ENCODE measurements at places on chromosomes 4 and X.

DNA sequence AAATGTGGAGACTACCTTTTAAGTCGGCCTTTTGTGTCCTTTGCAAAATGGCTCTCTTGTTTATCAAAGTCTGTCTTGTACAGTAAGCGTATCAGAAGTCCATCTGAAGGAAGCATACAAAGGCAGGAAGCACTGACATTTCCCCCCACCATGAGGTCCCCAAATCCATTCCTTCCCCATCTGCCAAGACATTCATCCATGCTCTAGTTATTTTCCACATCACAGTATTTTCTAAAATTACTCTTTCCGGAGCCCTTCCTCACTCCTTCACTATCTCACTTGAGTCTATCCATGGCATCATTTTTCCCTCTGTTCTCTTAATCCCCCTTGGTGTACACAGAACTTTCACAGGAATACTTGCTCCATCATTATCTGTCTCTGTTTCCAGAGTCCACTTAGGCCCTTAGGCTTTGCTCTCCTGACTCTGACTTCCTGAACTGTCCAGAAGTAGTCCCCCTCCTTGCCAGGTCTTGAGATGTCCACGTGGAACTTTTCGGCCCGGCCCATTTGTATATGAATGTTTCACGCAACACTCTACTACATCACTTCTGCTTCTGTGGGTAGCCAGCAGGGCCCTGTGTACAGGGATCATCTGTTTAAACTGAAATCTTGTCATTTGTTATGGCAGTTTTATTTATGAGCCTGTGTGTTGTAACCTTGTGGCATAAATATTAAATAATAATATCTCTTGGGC is 2.1 kb downstream of the SEL1L3 start:
- DNase-seq: no peak

DNA sequence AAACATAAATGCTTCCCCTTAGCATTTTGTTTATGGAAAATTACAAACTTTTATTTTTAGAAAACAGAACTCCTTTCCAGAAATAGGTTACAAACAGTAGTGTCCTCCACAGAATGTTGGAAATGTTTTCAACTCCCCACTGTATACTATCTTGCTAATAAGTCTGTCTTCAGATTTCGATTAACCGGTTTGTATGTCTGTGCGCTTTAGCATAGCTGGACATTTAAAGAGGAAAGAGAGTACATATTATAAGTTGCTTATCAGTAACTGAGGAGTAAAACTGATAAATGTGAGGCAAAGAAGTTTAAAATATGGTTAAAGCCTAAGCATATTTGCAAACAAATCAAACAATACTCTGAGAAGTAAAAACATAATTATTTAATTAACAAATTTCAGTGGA is 3.4 kb downstream of the CXCL8 start:
- no peak for DNase-seq

GRCh38 chrX:53718073-53718472 is 31.6 kb upstream of the HUWE1 start:
- DNase-seq: no peak

- no peak for DNase-seq
These were observed 548.9 kb downstream of the PPP4R3C start for GRCh38 chrX:26914232-26914631.

DNA sequence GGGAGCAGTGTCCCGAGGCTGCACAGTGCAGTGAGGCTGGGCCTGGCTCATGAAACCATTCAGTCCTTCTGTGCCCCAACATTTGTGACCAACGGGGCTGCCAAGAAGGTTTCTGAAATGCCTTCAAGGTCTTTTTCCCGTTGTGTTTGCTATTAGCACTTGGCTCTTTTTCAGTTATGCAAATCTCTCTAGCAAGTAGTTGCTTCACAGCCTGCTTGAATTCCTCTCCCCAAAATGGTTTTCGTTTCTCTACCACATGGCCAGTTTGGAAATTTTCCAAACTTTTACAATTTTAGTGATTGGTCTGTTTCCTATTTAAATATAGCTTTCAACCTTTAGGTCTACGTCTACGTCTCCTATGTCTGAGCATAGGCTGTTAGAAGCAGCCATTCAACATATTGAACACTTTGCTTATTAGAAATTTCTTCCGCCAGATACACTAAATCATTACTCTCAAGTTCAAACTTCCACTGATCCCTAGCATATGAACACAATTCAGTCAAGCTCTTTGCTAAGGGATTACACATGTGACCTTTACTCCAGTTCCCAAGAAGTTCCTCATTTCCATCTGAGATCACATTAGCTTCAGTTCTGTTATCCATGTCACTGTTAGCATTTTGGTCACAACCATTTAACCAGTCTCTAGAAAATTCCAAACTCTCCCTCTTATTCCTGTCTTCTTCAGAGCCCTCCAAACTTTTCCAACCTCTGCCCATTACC is 901.8 kb downstream of the GLUD2 start:
- no peak for DNase-seq

- DNase-seq: peak; percentile 6
These were observed 722 bp downstream of the SLC10A7 start for GRCh38 chr4:146520896-146521540.

GRCh38 chr4:174873931-174874330 is 44.2 kb upstream of the ADAM29 start:
- DNase-seq: no peak

DNA sequence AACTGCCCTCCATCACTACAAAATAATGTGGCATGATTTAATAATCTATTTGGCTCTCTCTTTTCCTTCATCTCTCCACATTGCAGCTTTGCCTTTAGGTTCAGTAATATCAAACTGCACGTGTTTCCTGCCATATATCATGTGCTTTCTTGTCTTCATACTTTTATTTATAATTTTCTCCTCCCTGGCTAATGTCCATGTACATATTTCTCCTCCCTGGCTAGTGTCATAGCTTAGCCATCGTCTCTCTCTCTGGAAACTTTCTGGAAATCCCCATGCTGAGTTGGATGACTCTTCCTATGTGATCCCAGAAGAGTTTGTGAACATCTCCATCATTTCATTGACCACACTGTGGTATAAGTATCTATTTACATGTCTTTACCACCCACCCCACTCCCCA is 21.3 kb upstream of the PDGFC start:
- no peak for DNase-seq

DNA sequence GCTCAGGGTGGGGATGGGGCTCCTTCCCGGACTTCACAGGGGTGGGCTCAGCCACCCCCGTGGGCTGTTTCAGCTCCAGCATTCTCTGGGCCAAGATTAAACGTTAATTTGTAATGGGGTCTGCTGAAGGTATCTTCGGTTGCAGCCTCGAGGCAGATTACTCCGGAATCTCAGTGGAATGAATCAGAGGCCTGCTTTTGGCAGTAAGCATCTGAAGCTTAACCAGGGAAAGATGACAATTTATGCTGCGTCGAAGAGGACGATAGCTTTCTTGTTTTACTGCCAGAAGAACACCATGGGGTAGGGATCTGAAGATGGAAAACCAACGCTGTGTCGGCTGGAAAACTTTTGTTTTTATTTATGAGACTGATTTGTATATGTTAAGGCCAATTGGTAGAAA is 129.2 kb upstream of the MSX1 start:
- DNase-seq: peak; percentile 11

DNA sequence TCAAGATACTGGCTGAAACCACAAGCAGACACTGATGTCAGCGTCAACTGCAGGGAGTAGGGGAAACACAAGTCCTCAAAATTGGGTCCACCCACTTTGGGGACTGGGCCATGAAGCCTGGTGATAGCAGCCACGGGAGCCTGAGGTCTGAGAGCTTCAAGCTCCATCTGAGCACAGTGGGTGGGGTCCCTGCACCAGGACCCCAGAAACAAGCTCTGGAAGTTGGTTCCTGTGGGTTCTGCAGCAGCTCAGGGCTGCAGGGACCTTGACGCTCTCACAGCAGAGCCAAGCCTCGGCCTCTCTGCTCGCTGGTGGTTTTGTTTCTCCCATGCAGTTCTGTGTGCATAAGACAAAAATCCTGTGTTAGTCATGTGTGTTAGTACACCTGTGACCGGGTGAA is 54.5 kb downstream of the CPLX1 start:
- DNase-seq: no peak

GRCh38 chrX:1914606-1915365 is 299.9 kb downstream of the ASMT start:
- DNase-seq: no peak

- no peak for DNase-seq
These were observed 197.8 kb downstream of the FRAS1 start for GRCh38 chr4:78254893-78255292.

DNA sequence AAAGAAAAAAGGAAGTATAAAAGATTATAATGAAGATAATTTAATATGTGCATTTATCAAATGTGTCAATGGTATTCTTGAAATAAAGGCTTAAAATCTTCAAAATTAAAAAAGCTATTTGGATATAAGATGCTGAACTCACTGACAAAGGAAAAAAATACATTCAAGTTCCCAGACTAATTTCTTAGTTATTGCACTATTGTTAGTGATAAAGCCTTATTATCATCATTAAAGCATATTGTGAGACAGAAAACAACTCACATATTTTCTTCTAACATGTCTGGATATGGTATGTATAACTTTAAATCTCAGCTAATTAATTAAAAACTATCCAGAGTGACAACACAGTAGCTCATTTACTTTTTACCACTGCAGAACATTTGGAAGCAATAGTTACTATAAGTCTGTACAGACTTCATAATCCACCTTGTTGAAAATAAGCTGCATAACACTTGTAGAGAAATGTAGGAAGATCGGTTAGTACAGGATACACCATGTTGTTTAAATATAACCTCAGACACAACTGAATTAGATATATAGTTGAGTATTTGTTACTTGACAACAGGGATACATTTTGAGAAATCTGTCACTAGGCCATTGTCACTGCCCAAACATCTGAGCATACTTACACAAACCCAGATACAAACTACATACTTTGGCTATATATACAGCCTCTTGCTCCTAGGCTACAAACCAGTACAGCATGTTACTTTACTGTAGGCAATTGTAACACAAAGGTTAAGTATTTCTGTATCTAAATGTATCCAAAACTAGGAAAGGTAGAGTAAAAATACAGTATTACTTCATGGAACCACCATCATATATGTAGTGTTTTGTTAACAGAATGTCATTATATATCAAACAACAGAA is 12.8 kb upstream of the FAM200B start:
- no peak for DNase-seq

- DNase-seq: no peak
These were observed 119.4 kb downstream of the LUZP4 start for GRCh38 chrX:115408771-115409400.

DNA sequence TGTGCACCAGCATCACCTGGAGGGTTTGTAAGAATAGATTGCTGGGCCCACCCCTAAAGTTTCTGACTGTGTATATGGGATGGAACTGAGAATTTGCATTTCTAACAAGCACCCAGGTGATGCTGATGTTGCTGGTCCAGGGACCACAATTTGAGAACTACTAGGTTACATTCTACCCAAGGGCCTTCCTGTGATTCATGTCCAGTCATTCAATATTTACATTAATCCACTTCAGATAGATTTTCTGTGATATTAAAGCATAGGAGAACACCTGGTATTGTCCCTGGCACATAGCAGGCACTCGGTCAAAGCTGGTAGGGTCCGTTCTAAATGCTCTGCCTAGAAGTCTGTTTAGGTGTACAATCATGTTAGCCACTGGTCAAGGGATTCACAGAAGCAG is 19.5 kb upstream of the XPNPEP2 start:
- DNase-seq: no peak

- DNase-seq: no peak
These were observed 22.5 kb upstream of the GPR34 start for GRCh38 chrX:41666251-41666650.

GRCh38 chrX:82081027-82081426 is 879.1 kb downstream of the SH3BGRL start:
- no peak for DNase-seq

DNA sequence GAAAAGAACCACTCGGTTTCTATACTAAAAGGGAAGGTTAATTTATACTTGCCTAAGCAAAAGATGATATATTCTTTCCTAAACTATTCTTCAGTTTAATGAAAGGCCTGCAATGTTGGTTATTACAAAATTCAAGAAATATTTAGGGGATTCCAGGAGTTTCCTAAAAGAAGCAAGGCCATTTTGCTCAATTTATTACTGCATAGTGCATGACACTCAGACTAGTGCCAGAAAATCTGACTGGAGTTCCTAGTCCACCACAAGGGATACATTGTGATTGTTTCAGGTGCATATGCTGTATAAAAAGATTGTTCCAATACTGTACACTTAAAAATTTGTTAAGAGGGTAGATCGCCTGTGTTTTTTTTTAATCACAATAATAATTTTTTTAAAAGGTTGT is 78.7 kb downstream of the CAPN6 start:
- no peak for DNase-seq

DNA sequence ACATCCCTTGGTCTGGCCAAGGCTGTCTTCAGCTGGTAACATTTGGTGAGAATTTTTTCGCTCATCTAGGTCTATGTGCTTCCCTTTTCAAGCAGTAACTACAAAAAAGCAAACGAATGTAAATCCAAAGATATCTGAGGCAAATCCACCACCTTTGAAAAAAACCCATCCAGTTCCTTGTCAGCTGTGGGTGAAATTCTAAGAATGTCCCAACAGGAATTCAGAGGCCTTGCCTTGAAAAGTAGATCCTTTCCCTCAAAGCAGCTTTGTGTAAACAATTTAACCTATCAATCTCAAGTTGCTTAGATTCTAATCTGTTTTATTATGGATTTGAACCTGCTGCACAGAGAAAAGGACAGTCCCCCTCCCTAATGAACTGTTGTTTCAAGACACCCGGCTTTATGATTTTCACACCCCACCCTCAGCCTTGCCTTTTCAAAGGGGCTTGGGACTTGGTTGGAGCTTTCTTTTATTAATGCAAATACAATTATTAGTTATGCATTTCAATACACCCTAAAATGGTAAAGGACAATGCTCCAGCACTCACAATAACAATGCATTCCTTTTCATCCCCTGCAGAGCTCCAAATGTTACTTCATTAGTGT is 166.6 kb downstream of the LDB2 start:
- no peak for DNase-seq

GRCh38 chrX:31243804-31244203 is 172.0 kb upstream of the FTHL17 start:
- no peak for DNase-seq

DNA sequence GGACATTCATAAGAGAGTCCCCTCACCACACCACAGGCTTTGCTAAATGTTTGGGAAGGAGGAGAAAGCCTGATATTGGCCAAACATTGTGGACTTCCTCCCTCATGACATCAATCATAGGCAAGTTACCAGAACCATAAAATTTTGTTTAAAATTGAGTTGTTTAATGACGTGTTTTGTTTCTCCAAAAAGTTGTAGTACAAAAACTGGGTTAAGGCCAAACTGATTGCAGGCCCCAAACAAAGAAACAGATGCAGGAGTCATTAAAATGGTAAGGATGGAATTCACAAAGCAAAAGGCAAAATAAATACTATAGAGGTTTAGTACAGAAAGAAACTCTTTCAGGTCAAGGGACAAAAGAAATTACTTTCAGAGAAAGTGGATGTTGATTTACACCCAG is 3.9 kb upstream of the ODAM start:
- DNase-seq: no peak

GRCh38 chrX:155889328-155889727 is 8.2 kb downstream of the VAMP7 start:
- no peak for DNase-seq

GRCh38 chr4:45120163-45120562 is 393.8 kb upstream of the GNPDA2 start:
- no peak for DNase-seq

Measured in amniotic stem cell (primary cell).